ENCODE measurements at places on chromosomes 7 and 10.

DNA sequence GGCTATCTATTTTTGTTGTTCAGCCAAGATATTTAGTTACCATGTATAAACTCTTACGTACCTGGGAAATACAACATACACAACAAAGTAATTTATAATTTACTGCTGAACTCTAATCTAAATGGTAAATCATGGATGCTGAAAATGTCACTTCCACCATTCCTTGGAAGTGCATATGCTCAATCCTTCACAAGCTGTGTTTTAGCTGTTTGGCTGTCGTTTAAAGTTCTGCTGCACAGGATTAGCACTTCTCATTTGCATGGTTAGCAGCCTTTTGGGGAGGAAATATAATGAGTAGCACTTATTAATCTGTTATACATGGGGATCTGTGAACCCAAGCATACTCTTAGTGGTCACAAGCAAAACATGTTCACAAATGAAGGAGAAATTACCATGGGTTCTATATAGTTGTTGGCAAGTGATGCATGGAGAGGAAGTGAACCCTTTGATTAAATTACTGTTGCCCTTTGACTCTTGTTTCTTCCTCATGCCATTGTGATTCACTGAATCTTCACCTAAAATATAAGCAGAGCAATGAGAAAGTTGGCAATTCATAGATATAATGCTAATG is 18.5 kb downstream of the PIK3CG start:
- no peak for DNase-seq

- DNase-seq = peak; percentile 86
These were observed 754 bp downstream of the SLC25A13 start for GRCh38 chr7:96321031-96321657.

GRCh38 chr10:97463363-97464132 is 17.6 kb downstream of the ZDHHC16 start:
- peak; percentile 18 for DNase-seq

DNA sequence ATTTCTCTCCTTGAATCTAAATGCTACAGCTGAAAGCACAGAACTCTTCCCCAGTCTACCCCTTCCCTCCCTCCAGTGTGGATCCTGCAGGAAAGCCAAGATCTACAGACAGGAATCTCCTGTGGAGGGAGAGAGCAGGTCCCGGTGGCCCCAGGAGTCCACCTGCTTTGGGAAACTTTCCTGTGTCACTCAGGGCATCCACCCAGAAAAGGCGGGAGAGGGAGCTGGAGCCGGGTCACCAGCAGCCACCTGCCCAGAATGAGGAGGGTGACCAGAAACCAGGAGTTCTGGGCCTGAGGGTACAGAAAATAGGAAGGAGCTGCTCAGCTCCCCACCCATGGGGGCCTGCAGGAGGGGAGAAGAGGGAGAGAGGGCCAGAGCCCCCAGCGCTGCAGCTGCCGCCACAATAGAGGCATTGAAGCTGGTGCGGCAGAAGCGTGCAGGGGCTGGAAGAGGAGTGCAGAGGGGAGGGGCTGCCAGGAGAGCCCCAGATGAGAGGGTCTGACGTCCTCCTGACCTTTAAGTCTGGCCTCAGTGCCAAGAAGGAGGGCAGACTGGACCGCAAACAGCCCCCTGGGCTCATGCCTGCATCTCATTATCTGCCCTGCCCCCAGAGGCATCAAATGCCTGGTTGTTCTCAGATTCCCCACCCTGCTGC is 56.3 kb upstream of the TMEM72 start:
- DNase-seq = no peak

DNA sequence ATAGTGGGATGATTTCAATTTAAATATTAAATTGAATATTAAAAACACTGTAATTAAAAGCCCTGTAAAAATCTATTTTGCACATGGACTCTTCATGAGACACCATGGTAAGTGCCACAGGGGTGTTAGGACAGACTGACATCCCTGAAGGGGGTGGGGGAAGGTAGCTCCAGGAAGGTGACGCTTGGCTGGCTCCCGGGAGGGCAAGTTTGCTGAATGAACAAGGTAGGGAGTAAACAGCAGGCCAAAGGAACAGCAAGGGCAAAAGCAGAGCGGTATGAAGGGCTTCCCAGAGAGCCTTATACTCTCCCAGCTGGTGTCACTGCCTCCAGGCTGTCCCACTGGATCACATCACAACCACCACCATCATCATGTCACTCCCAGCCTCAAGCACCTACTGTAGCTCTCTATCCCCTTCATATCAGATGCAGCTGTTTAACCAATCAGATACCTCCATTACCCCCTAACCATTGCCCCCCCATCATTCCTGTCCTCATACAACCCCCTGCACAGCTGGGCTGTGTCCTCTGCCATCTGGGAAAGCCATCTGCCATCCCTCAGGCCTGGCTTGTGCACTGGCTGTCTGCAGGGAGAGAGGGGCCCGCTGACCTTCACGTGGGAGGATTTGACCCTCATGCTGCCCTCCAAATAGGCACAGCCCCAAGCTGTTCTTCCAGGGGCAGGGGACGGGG is 19.5 kb downstream of the HSPA12A start:
- no peak for DNase-seq

GRCh38 chr7:149226840-149227494 is 12.5 kb upstream of the ZNF212 start:
- peak; percentile 36 for DNase-seq

GRCh38 chr10:96578633-96579032 is 8.2 kb downstream of the TM9SF3 start:
- DNase-seq = no peak

DNA sequence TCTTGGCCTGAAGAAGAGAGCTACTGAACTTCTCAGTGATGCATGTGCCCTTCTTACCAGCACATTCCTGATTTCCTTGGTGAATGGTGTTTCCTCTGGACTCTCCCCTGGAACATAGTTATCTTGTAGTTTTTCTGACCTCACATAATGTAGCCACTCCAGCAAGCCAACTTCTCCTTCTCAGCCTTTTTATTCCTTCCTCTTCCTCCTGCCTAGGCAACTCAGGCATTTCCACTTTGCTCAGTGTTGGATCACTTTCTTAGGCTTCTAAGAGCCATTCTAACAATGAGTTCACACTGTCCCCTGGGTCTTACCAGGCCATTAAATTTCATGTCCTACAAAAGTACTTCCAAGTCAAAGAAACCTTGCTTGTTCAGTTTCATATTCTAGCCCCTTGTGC is 3.6 kb upstream of the PTTG1IP2 start:
- DNase-seq = no peak

DNA sequence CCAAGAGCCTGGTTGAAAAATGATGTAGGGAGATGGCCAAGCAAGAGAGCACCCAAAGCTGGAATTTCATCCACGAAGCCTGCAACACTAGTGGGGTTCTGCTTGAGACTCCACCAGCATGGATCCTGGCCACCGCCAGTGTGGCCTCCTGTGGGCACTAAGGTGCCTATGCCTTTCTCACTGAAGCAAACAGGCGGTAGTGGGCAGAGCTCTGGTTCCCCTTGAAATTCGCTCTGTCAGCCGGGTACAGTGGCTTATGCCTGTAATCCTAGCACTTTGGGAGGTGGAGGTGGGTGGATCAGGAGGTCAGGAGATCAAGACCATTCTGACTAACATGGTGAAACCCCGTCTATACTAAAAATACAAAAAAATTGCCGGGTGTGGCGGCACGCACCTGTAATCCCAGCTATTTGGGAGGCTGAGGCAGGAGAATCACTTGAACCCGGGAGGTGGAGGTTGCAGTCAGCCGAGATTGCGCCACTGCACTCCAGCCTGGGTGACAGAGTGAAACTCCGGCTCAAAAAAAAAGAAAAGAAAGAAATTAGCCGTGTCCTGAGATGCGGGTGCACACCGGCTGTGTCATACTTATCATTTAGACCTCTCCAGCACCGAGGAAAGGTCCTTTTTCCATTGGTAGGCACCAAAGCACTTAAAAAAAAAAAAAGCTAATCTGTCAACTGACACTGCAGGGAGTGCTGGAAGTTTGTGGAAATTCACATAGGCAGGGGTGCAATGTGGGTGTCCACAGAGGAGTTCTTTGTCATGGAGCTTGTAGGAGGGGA is 28.3 kb downstream of the CCM2 start:
- DNase-seq = peak; percentile 29

- no peak for DNase-seq
These were observed 48.4 kb upstream of the ST8SIA6 start for GRCh38 chr10:17502814-17503213.

DNA sequence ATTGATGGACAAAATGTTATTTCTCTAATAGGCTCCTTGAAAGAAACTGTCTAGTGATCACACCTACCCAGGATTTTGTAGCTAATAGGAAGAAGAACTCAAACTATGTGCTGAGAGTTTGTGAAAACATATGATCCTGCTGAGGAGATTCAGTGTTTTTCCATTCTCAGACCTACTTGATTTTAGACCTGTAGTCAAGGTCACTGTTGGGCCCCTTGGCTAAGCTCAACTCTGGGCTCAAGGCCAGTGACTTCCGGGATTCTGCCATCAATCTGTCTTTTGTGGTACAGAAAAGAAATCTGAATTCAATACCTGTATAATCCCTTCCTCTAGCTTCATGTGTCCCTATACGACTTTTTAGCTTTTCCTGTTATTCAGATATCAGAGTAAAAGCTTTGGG is 79.7 kb upstream of the FERD3L start:
- DNase-seq = no peak

DNA sequence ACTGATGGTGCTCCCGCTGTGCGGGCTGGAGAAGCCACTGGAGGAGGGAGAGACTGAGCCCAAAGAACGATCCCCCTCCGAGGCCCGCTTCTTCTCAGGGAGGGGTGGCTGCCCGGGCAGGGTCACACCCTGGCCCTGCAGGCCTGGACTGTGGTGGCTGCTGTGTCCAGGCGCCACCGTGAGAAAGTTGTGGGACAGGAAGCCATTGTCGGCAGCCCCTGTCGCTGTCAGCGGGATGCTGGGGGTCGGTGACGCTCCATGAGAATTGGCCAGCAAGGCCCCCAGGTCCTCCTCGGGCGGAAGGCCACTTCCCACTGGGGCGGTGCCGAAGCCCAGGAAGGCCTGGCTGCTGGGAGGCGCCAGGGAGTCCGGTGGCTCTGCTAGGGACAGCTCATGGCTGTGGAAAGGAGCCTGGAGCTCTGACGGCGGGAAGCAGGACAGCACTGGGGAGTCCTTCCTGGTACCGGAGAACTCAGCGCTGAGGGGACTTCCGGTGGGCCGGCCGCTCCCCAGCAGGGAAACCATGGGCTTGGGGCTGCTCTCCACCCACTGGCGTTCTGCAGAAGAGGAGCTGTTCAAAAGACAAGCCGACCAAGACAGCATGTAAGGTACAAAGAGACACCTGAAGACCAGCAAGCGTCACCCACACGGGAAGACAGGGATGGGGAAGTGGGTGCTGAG is 278.8 kb downstream of the TNS3 start:
- DNase-seq = no peak

GRCh38 chr7:584122-584465 is 64.4 kb upstream of the PDGFA start:
- DNase-seq = peak; percentile 81

DNA sequence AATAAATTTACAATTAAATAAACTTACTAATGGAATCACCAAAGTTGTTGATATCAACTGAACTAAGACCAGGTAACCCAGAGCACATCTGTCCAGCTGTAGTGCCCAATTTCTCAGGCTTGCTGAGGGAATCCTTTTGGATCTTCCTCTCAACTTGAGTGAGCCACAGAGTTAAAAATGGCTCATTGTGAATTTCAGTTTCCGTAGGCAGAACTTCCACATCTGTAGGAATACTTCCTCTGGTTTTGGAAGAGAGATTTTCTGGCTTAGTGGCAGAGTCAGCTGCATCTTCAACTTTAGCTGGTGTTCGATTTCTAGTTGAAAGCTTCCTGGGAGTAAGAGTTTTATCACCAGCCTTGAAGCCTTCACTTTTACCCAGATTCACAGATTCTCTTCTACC is 11.3 kb downstream of the MKI67 start:
- DNase-seq = no peak

DNA sequence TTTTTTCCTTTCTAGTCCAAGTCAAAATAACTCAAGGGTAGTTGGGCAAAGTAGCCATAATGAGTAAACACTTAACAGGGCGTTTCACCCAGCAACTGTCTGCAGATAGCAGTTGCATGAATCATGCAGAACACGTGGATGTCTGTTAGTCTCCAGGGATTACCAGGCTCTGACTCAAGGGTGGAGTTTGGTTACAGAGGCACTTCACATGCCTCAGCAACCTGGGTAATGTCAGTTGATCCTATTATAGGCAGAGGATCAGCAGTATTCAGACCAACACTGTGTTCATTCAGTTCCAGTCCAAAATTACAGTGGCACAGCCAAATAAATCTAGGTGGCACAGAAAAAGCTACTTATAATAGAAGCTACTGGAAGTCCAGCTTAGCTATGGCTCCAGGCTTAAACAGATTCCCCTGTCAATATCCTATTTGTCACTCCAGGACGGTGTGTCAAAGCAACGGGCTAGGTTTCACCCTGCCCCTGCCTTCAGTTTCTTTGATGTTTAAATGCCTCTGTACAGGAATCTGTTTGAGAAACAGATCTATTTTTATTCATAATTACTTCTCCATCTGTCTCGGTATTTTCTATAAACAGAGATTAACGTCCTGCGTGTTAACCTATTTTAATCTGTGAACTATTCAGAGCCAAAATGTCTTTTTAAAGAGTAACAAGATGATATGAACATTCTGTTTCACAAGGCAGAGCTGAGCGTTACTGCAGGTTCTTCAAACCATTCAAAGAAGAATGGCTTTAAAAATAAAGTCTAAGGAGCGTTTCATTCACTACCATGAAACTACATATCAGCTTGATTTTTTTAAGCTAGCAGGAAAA is 162.6 kb upstream of the AKR1E2 start:
- DNase-seq = no peak

- no peak for DNase-seq
These were observed at the start of gene KCNIP2 for GRCh38 chr10:101843032-101844021. KCNIP2 (minus strand) TSS chr10:101843800; CDS start chr10:101843568, 232 bp downstream.

GRCh38 chr7:13860734-13861133 is 128.7 kb downstream of the ETV1 start:
- no peak for DNase-seq

DNA sequence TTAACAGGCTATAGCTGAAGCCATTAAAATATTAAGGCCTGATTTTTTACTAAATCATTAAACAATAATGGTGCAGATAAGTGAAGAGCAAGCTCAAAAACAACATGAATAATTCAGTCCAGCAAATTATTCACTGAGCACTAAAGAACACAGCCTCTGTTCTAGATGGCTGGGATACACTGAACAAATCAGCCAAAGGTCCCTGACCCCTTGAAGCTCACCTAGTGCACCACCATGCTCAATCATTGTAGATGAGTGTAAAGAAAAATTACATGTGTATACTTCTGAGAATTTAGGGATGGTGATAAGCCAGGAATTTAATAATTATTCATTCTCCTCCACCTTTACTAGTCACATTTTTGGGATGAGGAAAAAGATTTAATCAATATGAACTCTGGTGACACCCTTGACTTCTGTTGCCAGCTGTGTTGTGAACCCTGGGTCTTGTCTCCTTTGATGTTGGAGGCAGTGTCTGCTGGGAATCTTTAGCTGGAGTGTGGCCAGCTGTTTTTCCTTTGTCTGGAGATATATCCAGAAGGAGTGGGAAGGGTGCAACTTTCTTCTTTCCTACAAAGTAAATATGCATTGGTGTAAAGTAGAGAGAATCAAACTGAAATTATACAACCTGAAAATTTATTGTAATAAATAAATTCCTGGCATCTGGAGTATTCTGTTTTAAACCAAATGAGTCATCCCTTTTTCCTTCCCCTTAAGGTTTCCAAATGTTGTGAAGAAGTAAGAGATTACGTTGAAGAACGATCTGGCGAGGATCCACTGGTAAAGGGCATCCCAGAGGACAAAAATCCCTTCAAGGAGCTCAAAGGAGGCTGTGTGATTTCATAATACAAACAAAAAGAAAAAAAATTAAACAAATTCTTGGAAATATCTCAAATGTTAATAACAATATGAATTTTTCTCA is 4.0 kb downstream of the GNGT1 start:
- DNase-seq = no peak
